ENCODE measurements at places on chromosomes 11 and 22. TPM values are rescaled to one million over a fixed set of nuclear protein-coding genes. Genes with fewer than 3 reads are reported as not detected.

APOL3 gene
- total RNA-seq, result not detected

DNA sequence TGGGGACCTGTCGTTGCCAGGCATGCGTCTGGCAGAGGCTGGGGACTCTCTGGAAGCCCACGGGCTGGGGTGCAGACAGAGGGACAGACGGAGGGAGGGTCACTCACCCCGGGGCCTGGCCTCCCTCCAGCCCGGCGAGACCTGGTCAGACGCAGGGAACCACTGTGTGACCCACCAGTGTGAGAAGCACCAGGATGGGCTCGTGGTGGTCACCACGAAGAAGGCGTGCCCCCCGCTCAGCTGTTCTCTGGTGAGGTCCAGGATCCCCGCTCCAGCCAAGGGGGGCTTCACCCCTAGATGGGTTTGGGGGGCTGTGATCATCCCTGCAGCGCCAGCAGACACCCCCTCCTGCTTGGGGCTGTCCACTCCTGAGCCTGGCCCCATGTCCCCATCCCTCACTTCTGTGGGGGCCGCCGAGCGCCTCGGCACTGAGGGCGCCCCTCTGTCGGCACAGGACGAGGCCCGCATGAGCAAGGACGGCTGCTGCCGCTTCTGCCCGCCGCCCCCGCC is 23.6 kb upstream of the MUC5B start:
- peak; percentile 15 for DNase-seq

OR52H1 gene
- not detected for total RNA-seq

ARHGAP20 gene
- total RNA-seq, result not detected

- DNase-seq, result no peak
These were observed 44.4 kb upstream of the ANO1 start for GRCh38 chr11:70033711-70034070.

GRCh38 chr22:24421428-24421931 is 5.9 kb upstream of the ADORA2A start:
- peak; percentile 14 for DNase-seq

- DNase-seq, result no peak
These were observed 2.8 kb upstream of the ZNF195 start for GRCh38 chr11:3381794-3382193.

OR52N2 gene
- not detected for total RNA-seq

GRCh38 chr11:76119779-76120178 is 86.5 kb downstream of the WNT11 start:
- DNase-seq, result no peak

SLC22A8 gene
- total RNA-seq, result not detected

MIOX gene
- total RNA-seq, result 4.0 TPM

Measured in glutamatergic neuron (in vitro differentiated cells).